Chondrocyte (in vitro differentiated cells): ENCODE measurements at places on chromosomes 3 and 15. TPM values are rescaled to one million over a fixed set of nuclear protein-coding genes. Genes with fewer than 3 reads are reported as not detected.

Gene VIPR1
- 5.8 to 17.0 TPM (median 6.1 TPM) in 3 replicates for total RNA-seq

GRCh38 chr3:7489417-7489816, 628.5 kb downstream of the GRM7 start:
- no peak for DNase-seq

DNA sequence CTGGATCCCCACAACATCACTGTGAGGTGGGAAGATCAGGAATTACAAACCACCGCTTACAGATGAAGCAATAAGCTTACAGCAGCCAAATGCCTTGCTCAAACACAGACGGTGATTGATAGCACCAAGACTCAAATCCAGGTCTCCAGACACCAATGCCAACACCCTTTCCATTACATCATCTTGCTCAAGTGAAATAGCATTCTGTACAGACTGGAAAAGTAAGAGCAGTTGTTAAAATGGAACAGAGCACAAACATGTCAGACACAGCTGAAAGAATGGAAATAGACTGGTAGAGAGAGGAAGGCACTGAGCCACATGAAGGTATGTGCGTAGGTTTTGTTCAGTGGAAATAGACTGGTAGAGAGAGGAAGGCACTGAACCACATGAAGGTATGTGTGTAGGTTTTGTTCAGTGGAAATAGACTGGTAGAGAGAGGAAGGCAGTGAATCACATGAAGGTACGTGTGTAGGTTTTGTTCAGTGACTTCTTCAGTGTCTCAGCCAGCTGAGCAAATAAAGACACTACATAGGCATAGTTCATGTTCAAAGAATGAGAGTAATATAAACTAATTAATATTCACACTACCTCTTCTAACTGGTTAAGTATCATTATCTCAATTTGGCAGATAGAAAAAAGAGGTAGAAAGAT, 15.6 kb downstream of the CLDN1 start:
- DNase-seq: no peak

GRCh38 chr3:52400275-52400793, 44.6 kb downstream of the SEMA3G start:
- peak; percentile 79 for DNase-seq

DNA sequence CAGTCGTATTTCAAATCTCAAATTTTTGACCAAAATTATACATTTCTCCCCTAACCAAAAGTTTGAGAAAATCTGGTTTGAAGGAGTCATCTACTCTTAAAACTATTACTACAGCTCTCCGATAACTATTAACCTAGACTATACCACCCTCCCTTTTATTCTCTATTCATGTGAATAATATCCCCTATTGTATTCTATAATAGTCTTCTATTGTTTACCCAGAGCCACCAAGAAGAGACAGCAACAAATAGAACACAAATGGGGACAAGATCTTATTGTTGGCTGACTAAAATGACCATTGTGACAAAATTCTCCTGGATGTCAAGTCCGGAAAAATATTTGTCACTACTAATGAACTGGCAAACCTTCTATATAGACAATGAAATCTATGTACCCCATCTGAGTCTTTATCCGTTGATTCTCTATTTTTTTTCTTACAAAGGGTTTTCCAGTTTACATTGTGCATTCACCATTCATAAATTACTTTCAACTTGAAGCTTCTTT, 618.0 kb downstream of the CADM2 start:
- DNase-seq: no peak

DNA sequence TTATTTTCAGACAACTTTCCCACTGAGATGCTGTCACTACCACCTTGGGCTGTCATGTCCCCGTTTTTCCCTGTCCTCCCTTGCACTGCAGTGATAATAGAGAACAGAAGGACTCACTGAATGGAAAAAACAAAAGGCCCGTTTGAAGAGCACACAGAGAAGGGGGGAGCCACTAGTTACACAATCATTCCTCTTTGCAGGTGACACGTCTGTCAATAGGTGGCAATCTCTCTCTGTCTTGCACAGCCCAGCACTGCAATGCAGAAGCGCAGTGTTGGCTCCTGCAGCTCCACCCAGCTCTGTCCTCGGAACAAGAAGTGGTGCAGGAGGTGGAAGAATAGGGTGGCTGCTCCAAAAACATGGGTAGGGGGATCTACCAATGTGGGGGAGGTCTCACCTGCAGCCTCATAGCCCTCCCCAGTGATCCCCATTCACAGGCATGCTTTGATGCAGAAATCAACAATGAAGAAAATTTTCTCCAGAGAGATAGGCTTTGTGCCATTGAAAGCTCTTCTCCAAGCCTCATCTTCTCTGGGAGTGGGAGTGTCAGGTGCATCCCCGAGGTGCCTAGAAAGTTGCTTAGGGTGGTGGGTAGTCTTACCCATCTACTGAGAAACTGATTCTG, 31.8 kb downstream of the FSTL1 start:
- no peak for DNase-seq

GRCh38 chr3:45950686-45951600, 7.7 kb downstream of the CXCR6 start:
- DNase-seq: no peak

GRCh38 chr3:46667061-46667621, 26.3 kb downstream of the ALS2CL start:
- DNase-seq: peak; percentile 62

- DNase-seq: no peak
Measured at GRCh38 chr15:99442252-99442897, 123.4 kb upstream of the MEF2A start.
